Body of pancreas (tissue), 4 donors: ENCODE measurements at places on chromosomes 12 and 14.

GRCh38 chr12:123119808-123120207 is 31.1 kb downstream of the PITPNM2 start:
- H3K4me3 ChIP-seq, result no peak overlapping the region
- peaks cover 15% of the 10 kb centered on the region for H3K4me1 ChIP-seq
- DNase-seq, result no peak
- no peaks in the 10 kb centered on the region for H3K36me3 ChIP-seq

DNA sequence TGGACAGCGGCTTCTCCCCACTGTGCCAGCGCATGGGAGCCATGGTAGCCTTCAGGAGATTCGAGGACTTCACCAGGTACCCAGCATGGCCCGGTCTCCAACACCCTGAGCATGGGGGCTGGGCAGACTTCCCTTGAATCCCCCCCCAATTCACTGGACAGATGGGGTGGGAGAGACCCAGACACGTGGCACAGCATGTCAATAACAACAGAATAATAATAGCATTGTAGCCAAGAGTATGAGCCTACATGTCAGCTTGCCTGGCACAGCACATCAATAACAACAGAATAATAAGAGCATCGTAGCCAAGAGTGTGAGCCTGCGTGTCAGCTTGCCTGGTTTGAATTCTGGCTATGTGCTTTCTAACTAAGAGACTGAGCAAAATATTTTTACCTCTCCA is 76.4 kb downstream of the FOXN4 start:
- no peaks in the 10 kb centered on the region for H3K27me3 ChIP-seq
- no peaks in the 10 kb centered on the region for H3K4me1 ChIP-seq
- no peak for DNase-seq

DNA sequence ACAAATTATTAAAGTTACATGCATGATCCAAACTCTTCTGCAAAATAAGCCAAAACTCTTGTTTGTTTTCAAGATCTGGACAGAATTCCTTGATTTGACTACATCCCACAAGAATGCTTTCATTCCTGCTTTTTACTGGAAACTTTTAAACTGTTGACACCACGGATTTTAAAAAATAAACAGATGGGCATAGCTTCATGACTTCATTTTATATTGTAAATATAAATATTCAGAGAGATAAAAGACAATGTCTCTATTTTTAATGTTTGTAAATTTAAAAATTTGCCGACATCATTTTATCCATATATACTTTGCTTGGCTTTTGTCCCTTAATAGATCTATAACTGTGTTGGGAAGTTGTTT is 134.3 kb upstream of the DCN start:
- no peaks in the 10 kb centered on the region for H3K4me1 ChIP-seq
- no peaks in the 10 kb centered on the region for H3K36me3 ChIP-seq
- no peak for DNase-seq
- no peaks in the 10 kb centered on the region for H3K27me3 ChIP-seq
- no peak overlapping the region for H3K4me3 ChIP-seq
- H3K27ac ChIP-seq, result no peak overlapping the region

DNA sequence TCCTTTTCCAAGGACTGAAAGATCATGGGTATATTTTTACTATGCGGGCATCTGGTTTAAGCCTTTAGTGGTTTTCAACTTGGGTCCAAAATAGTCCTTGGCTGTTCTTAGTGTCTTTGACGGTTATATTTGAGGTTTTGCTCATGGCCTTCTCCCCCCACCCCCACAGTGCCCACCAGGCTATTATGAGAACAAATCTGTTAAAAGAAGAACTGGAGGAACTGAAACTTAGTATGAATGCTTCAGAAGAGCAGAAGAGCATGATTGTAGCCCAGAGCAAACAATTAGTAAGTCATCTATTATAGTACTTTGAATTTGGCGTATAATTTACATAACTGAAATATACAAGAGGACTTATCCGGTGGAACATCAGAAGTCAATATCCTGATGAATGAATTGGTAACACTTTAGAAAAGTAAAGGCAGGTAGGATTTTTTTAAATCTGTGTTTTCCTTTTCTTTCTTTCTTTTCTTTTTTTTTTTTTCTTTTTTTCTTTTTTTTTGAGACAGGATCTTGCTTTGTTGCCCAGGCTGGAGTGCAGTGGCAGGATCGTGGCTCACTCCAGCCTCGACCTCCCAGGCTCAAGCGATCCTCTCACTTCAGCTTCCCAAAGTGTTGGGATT is 71.8 kb upstream of the BCAT1 start:
- no peak overlapping the region for H3K27ac ChIP-seq
- H3K27me3 ChIP-seq, result no peaks in the 10 kb centered on the region
- H3K4me1 ChIP-seq, result no peaks in the 10 kb centered on the region
- H3K4me3 ChIP-seq, result no peak overlapping the region
- no peaks in the 10 kb centered on the region for H3K36me3 ChIP-seq

- no peak for DNase-seq
- H3K27ac ChIP-seq, result no peak overlapping the region
- no peaks in the 10 kb centered on the region for H3K27me3 ChIP-seq
Observed at GRCh38 chr12:50186681-50187080, 19.5 kb upstream of the CERS5 start.

DNA sequence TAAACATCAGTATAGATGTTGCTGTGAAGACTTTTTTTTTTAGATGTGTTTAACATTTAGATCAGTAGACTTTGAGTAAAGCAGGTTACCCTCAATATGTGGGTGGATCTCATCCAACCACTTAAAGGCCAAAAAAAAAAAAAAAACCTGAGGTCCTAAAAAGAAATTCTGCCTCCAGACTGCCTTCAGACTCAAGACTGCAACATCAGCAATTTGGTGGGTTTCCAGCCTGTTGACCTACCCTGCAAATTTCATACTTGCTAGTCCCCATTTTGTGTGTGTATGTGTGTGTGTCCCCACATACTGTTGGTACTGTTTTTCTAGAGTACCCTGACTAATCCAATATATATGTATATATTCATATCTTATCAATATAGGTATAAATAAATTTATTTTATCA is 55.6 kb downstream of the OSBPL8 start:
- no peak overlapping the region for H3K4me3 ChIP-seq
- H3K36me3 ChIP-seq, result no peaks in the 10 kb centered on the region
- H3K27ac ChIP-seq, result no peak overlapping the region
- no peaks in the 10 kb centered on the region for H3K4me1 ChIP-seq
- no peak for DNase-seq

- peaks cover 35% of the 10 kb centered on the region for H3K4me1 ChIP-seq
- DNase-seq, result peak; percentile 90
- H3K4me3 ChIP-seq, result no peak overlapping the region
- no peak overlapping the region for H3K27ac ChIP-seq
- H3K27me3 ChIP-seq, result no peaks in the 10 kb centered on the region
- no peaks in the 10 kb centered on the region for H3K36me3 ChIP-seq
Observed at GRCh38 chr12:40107098-40107802, 1.4 kb upstream of the SLC2A13 start.

DNA sequence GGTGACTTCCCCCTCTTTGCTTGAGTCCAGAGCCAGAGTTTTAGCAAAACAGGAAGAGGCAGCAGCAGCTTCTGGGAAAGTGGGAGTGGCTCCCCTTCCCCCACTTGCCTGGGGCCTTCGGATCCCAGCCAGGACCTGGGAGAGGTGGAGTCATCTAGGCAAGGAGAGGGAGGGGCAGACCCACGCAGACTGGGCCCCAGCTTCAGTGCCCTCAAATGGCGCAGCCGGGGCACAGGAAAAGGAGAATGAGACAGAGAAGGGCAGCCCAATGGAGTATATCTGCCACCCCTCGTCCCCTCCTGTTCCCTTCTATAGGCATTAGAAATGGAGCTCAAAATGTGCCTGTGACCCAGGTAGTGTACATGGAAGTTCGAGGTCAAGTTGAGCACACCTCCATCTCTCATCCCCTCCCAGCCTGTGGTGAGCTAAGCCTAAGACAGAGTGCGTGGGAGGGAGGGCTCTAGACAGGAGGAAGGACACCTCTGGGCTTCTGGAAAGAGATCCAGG is 9.3 kb upstream of the HDAC7 start:
- no peaks in the 10 kb centered on the region for H3K27me3 ChIP-seq
- H3K27ac ChIP-seq, result peak overlapping the region; percentile 51
- peaks cover 26% of the 10 kb centered on the region for H3K4me1 ChIP-seq
- H3K4me3 ChIP-seq, result no peak overlapping the region
- no peaks in the 10 kb centered on the region for H3K36me3 ChIP-seq

DNA sequence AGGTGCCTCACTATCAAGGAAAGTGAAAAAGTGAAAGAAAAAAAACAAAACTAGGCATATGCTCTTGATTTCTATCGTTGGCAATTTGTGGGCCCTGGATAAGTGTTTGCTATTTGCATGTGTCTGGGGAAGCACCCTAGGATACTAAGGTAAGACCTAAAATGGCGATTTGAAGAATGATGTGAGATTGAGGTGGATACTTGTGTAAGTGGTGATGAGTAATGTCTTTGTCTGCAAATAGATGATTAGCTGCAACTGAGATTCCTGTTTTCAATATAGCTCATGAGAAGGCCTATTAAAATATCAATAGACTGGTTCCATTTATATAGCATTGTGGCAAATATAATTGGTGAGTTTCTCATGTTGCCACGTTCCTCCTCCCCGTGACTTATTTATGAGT is 261.7 kb downstream of the NEDD1 start:
- no peak for DNase-seq
- H3K4me1 ChIP-seq, result no peaks in the 10 kb centered on the region
- H3K27me3 ChIP-seq, result no peaks in the 10 kb centered on the region
- no peak overlapping the region for H3K4me3 ChIP-seq

DNA sequence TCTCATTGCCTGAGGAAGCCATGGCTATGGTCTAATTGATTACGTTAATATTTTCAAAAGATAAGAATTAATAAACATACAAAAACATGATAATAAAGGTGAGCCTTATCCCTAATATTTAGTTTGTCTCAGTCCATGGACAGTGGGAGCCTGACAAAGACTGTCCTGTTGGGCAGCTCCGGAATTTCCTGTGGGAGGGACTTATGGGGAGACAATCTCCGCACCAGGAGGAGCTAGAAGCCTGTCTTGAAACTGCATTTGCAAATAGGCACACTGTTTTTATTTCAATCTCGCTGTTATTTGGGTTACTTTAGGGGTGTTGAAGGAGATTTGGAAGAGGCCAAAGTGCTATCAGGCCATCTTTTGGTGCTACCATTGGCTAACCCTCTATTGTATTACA is 50.8 kb upstream of the ZDHHC17 start:
- H3K4me1 ChIP-seq, result no peaks in the 10 kb centered on the region
- H3K27me3 ChIP-seq, result no peaks in the 10 kb centered on the region
- H3K36me3 ChIP-seq, result no peaks in the 10 kb centered on the region
- H3K4me3 ChIP-seq, result no peak overlapping the region
- no peak overlapping the region for H3K27ac ChIP-seq
- no peak for DNase-seq

- no peaks in the 10 kb centered on the region for H3K4me1 ChIP-seq
- no peaks in the 10 kb centered on the region for H3K36me3 ChIP-seq
- DNase-seq, result no peak
- no peaks in the 10 kb centered on the region for H3K27me3 ChIP-seq
- H3K4me3 ChIP-seq, result no peak overlapping the region
Observed at GRCh38 chr12:22821985-22822384, 197.0 kb downstream of the ETNK1 start.

- H3K27ac ChIP-seq, result no peak overlapping the region
- H3K36me3 ChIP-seq, result no peaks in the 10 kb centered on the region
- no peak for DNase-seq
Observed at GRCh38 chr12:96131230-96131788, 62.9 kb upstream of the ELK3 start.

DNA sequence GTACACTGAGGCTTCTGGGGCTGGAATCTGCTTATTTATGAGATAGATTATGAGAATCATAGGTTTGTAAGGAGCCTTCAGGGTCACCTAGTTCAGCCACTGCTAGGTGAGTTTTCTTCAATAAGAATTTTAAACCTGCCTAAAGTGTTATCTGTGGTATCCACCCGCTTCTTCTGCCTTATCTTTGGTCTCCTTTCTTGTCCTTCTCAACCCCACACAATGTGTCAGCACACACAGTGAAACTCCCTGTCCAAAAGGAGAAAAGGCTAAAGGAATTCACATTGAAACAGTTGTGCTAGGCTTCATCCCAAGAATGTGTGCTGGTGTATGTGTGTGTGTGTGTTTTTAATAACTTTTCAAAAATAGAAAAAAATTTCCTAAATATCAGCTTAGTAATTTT is 259.3 kb upstream of the BTG1 start:
- no peaks in the 10 kb centered on the region for H3K27me3 ChIP-seq
- H3K36me3 ChIP-seq, result no peaks in the 10 kb centered on the region
- H3K4me3 ChIP-seq, result no peak overlapping the region
- H3K27ac ChIP-seq, result no peak overlapping the region
- H3K4me1 ChIP-seq, result no peaks in the 10 kb centered on the region

DNA sequence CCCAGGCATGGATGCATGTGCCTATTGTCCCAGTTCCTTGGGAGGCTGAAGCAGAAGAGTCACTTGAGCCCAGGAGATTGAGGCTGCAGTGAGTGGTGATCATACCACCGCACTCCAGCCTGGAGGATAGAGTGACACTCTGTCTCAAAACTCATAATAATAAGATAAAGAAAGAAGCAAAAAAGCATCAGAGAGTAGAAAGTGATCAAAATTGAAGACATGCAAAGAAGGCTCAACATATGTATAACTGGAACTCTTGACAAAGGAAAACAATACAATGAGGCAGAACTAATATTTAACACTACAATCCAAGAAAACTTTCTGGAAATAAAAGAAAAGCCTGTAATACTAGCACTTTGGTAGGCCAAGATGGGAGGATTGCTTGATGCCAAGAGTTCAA is 48.3 kb upstream of the COCH start:
- no peak overlapping the region for H3K4me3 ChIP-seq
- no peaks in the 10 kb centered on the region for H3K27me3 ChIP-seq
- no peak for DNase-seq
- no peak overlapping the region for H3K27ac ChIP-seq

DNA sequence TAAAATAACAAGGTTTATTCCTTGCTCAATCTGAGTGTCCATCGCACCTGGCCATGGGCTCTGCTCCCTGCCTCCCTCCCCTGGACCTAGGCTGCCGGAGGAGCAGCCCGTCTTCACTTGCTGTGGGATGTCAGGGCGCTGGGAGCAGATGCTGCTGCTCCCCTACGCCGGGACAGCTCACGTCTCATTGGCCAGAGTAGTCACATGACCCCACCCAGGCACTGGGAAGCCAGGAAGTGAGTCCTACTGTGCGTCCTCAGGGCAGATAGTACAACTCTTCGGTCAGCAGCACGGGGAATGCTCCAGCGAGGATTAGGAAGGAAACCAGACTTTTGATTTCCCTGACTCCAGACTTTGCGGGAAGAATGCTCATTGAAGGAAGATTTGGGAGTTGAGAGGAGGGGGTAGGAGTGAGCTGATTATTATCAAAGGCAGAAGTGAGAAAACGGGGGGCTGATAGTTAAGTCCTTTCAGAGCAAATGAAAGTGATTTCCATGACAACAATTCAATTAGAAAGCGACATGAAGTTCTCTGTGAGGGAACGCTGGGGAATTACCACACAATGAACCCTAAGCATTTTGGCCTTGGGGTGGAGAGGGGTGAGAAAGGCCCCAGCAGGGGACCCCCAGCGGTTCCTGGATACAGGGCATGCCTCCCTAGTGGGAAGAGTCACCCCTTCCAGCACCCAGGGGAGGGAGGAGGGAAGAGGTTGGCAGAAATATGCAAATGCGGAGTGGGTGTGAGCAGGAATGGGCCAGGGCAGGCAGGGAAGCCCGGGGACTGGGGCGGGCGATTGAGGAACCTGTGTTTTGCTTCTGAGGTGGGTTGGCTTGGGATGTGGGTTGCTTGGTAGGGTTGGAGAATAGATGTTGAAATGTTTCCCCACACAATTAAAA is 215.5 kb downstream of the AACS start:
- H3K36me3 ChIP-seq, result no peaks in the 10 kb centered on the region
- H3K27ac ChIP-seq, result no peak overlapping the region
- no peaks in the 10 kb centered on the region for H3K27me3 ChIP-seq

GRCh38 chr12:68514807-68515411 is 95.8 kb upstream of the RAP1B start:
- H3K36me3 ChIP-seq, result no peaks in the 10 kb centered on the region
- no peaks in the 10 kb centered on the region for H3K27me3 ChIP-seq
- no peak overlapping the region for H3K4me3 ChIP-seq
- no peaks in the 10 kb centered on the region for H3K4me1 ChIP-seq
- H3K27ac ChIP-seq, result no peak overlapping the region
